ENCODE measurements at places on chromosomes 4 and X.

DNA sequence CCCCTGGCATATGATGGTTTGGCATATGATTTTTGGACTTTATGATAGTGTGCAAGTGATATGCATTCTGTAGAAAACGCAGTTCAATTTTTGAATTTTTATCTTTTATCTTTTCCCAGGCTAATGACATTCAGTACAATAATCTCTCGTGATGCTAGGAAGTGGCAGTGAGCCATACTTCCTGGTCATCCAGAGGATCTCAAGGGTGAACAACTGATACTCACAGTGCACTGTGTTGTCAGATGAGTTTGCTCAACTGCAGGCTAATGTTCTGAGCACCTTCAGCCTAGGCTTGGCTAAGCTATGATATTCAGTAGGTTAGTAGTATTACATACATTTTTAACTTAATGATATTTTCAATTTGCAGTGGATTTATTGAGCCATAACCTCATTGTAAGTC, 405.3 kb downstream of the PCDH7 start:
- DNase-seq, result no peak

GRCh38 chr4:42454755-42455420, 57.6 kb downstream of the SHISA3 start:
- DNase-seq, result no peak

GRCh38 chr4:115515366-115515765, 401.9 kb upstream of the NDST4 start:
- no peak for DNase-seq

DNA sequence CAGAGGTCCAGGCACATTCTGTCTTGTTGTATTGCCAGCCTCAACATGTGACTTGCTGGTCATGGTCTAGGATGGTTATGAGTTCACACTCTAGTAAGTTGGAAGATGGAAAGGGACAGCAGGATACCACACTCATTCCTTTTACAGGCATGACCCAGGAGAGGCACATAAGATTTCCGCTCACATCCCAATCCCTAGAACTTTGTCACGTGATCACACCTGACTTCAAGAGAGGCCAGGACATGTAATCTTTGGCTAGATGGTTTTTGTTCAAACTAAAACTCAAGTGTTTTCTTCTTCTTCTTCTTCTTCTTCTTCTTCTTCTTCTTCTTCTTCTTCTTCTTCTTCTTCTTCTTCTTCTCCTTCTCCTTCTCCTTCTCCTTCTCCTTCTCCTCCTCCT, 53.4 kb upstream of the ARX start:
- DNase-seq, result no peak

DNA sequence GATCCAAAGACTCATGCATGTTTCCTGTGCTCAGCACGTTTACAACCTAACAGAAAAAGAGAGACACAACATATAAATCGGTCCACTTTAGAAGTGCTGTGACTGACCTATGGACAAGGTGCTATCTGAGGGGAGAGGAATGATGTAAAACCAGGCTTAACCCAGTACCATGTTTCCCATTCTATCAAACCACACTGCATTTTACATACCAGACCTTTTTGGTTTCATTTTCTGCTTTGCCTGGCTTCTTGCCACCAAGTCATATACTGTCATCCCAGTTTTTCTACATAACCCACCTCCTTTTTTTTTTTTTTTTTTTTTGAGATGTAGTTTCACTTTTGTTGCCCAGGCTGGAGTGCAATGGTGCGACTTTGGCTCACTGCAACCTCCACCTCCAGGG, 82.2 kb downstream of the KLF8 start:
- no peak for DNase-seq

DNA sequence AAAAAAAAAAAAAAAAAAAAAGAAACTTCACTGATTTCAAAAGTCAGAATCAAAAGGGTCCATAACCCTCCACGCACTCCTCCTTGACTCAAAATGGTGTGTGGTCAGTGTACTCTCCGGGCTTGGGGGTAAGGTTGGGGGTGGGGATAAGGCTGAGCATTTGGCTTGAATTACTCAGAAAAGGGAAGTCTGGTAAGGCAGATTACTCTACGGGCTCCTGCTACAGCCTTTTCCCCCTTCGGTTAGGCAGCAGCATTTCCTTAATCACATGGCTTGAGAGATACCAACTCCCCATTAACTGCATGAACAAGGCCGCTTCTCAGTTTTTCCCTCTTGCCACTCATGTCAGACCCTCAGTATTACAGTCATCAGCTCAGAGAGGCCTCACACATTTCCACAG, 135.4 kb upstream of the DUSP21 start:
- no peak for DNase-seq

- no peak for DNase-seq
Measured at GRCh38 chr4:67658302-67658701, 42.7 kb downstream of the UBA6 start.

GRCh38 chr4:153362184-153362583, 17.7 kb downstream of the MND1 start:
- DNase-seq, result no peak

DNA sequence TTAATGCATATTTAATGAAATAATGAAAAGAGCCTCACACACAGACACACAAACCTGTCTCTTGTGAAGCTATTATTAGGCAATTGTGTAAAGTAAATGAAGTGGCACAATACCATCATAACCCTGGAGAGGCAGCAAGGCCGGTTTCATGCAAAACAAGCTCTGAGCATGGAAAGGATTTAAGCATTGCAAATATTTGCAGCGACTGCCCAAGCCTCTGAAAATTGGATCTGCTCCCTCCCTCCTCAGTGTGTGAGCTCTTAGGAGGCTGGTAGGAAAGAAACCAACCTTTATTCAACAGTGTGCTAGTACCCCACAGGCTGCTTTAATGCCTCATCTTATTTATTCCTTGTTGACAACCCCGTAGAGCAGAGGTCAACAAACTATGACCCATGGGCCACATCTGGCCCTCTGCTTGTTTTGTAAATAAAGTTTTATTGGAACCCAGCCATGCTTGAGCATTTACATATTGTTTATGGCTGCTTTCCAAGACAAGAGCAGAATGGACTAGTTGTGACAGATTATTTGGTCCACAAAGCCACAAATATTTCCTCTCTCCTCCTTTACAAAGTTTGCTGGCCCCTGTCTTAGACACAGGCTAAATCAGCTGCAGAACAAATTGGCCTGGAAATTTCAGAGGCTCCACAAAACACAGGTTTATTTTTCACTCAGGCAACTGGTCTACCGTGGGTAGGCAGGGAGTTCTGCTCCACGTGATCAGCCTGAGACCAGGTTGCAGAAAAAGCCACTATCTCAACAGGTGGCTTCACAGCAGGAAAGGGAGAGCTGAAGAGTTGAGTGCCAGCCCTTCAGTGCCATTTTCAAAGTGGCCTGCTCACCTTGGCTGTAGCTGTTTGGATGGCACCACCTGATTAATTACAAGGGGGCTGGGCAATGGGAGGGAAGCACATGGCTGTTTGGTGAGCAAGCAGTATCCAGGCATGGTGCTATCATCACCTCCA, 16.8 kb downstream of the RS1 start:
- DNase-seq, result no peak

GRCh38 chr4:24471486-24472160, 112.7 kb downstream of the DHX15 start:
- no peak for DNase-seq

DNA sequence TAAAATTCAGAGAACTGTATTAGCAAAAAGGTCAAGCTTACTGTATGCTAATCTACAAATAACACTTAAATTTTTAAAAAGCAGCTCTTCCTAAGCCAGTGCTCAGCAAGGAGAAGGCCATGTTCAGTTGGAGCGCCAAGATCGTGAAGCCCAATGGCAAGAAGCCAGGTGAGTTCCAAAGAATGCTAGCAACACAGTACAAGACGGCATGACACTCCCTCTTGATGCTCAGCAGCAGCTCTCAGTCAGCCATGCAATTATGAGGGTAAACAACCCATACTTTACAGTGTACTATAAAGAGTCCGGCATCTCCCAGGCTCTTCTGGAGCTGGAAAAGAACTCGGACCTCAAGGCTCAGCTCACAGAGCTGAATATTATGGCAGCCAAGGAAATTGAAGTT, 34.9 kb downstream of the STX18 start:
- DNase-seq, result no peak

DNA sequence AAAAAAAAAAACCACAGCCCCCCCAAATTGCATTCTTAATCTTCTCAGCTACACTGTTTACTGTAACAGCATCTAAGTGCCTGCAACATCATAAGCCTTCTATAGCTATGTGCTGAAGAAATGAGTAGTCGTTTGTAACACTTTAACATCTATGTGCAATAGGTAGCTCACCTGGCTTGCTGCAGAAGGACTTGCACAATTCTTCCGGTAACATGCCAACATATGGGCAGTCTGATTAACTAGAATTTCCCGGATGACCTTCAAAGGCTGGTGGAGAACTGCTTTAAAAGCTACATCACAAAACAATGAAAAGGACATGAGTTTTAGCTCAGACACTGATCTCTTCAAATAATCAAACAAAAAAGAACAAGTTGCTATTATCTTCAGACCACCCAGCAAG, 52.9 kb downstream of the METTL14 start:
- no peak for DNase-seq

DNA sequence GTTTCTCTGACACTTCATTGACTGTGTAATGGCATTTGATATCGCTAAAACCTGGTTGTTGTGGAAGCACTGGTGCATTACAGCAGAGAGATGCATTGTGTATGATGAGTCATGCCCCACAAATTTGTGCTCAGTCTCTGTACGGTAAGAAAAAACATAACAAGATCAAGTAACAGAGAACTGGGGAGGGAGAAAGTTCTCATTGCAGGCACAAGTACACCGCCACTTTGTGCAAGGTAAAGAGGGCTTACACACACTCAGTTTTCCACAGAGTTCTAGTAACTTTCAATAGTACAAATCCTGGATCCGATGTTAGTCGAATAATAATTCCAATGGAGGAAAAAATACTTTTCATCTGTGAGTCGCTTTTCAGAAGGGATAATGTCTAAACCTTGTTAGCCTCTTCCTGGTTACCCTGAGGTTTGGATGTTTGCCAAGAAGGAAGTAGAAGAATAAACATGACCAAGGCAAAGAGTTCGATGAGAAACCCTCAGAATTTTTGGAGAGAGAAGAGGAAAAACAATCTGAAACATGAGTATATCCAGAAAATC, 512.5 kb upstream of the SLIT2 start:
- no peak for DNase-seq

GRCh38 chrX:9899640-9900111, 67.5 kb upstream of the CLDN34 start:
- peak; percentile 62 for DNase-seq

GRCh38 chr4:168057412-168057811, 34.9 kb upstream of the ANXA10 start:
- no peak for DNase-seq

- no peak for DNase-seq
Measured at GRCh38 chr4:17400686-17401085, 111.2 kb downstream of the QDPR start.

GRCh38 chr4:40316333-40316781, 18.8 kb upstream of the CHRNA9 start:
- DNase-seq, result no peak

DNA sequence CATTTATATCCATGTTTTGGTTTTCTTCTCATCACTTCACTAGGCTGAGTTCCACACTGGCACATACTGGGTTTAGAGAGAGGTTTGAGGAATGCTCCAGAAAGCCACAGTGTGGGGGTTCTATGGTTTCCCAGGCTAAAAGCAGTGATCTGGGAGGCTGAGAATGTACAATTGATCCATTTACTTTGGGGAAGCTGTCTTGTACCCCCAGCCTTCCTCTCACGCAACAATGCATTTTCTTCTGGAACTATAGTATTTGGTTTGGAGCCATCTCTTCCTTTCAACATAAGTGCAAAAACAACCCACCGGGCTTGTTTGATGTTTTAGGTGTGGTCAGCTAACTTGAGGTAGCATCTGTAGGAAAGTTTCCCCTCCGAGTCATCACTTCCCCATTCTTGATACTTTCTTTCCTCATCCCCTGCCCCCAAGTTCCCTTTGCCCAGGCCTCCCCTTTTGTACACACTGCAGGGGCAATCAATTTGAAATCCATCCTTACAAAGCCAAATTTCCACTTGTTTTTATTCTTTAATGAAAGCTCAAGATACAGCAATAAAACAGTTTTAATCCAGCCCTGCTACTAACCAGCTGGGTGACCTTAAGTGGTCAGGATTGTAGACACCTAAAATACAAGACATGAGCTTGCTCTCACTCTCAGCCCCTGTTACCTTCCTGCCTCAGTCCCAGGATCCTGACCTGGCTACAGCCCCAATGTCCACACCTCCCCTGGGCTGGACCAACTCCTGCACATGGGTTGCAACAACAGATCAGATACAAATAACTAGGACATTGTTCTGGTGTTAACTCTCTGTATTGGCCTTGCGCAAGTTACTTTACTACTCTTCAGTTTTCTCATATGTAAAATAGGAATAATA, 109.2 kb downstream of the FHDC1 start:
- no peak for DNase-seq

DNA sequence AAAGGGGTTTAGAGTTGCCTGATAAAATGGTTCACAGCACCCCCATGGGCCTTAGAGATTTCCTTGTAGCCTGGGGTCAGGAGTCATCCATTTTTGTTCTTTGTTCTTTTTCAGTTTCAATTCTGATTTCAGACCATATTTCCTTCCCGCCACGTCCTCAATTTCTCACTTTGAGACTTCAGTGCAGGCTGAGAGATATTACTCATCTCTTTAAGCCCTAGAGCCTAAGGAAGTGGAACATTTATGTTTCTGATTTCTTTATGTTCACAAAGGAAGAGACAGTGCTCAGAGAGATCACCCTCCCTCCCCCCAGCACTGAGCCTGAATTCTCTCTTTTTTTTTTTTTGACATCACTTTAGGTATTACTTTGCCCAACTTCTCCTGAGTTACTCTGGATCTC, 56.3 kb downstream of the MSN start:
- DNase-seq, result no peak

DNA sequence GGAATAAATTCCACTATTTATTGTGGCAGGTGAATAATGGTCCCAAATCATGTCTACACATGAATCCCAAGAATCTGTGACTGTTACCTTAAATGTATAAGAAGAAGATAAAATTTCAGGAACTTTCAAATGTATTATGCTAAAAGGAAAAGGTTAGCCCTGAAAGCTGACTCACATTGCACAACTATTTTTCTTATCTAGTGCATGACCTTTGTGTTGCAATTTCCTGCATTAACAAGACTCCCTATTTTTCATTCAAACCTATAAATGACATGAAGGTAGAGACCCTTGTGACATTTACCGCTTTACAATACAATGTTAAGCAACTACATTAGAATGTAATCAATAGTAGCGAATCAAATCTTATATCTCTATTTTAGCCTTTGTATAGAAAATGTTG, 36.7 kb downstream of the UBQLN2 start:
- no peak for DNase-seq

- no peak for DNase-seq
Measured at GRCh38 chr4:164748375-164748774, 5.6 kb upstream of the SMIM31 start.

- no peak for DNase-seq
Measured at GRCh38 chr4:38686682-38687081, 22.7 kb downstream of the KLF3 start.

GRCh38 chr4:42596918-42597317, 60.0 kb downstream of the ATP8A1 start:
- DNase-seq, result no peak
